ENCODE measurements at places on chromosomes 11 and 22.

DNA sequence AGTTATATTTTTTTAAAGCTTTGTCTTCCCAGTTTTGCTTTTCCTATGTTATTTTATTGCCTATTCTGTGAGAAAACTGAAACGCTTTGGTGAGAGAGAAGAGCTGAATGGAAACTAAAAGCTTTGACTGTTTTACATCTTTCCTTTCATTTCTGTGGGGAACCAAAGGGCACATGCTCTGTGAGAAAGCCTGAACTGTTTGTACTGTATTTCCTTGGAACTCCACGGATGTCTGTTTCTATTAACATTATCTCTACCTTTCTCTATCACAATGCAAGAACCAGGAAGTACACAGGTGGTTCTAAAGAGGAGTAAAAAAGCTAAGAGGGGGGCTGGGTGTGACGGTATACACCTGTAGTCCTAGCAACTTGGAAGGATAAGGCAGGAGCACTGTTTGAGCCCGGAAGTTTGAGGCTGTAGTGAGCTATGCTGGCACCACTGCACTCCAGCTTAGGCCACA lies 43.8 kb downstream of the CELF1 start:
- DNase-seq: no peak

GRCh38 chr11:125326126-125326525 lies 161.6 kb downstream of the PKNOX2 start:
- DNase-seq: no peak

GRCh38 chr11:130876100-130876499 lies 40.2 kb downstream of the SNX19 start:
- no peak for DNase-seq

DNA sequence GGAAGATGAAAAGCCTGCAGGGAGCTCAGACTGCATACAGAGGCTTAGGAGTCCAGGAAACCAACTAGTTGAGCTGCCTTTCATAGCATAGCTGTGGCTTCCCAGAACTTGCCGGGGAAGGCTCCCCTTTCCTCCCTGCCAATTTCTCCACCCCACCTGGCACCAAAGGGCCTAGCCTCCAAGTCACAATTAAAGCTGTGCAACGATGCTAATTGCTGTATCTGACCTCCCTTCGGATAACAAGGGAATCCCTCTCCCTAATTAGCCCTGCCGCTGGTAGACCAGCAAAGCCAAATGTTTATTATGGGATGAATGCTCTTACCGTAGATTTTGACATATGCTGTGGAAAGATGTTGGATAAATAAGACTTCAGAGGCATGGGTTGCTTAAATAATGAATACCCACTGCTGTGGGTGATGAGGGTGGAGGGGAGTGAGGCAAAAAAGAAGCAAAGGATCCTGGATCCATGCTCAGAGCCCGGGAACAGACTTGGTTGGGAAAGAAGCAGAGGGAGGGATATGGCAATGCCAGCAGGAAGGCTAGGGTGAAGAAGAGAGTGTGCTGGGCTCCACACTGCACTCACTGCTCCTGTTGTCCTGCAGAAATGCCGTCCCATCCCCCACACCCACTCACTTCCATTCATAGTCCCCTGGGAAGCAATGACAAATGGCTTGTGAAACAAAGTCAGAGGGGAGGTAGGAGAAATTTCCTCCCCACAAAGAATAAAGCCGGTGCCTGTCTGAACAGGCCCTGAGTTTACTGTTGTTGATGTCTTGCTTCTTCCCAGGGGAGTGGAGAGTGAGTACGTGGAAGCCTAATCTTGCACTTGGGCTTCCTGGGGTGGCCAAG lies 608.1 kb upstream of the CADM1 start:
- no peak for DNase-seq

DNA sequence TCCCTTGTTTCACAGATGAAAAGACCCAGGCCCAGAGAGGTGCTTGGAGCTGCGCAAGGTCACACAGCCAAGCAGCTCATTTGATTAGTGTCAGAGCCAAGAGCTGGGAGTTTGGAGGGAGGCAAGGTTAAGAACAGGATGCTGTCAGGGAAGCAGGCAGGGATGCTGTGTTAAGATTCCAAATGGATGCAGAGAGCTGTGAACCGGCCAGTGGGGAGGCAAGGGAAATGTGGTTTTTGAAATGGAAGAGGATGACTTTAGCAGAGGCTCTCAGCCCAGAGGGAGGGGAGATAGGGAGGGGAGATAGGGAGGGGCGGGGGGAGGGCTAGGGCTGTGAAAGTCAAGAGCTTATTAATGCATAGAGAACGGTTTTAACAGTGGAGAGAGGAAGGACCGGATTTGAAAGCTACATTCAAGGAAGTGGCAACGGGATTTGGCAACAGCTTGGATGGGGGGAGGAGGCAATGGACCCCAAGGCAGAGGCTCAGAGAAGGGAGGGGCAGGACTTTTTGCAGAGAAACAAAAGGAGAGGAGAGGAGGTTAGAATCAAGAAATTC lies 13.0 kb downstream of the RTN4RL2 start:
- no peak for DNase-seq

GRCh38 chr11:19093976-19094375 lies 23.0 kb upstream of the ZDHHC13 start:
- DNase-seq: no peak

GRCh38 chr11:10581481-10582019 lies 13.1 kb upstream of the LYVE1 start:
- DNase-seq: no peak

GRCh38 chr11:76557466-76557865 lies 112.6 kb downstream of the EMSY start:
- DNase-seq: no peak

Measured in ELF-1 (cell line).